ENCODE measurements at places on chromosomes 13 and 19.

DNA sequence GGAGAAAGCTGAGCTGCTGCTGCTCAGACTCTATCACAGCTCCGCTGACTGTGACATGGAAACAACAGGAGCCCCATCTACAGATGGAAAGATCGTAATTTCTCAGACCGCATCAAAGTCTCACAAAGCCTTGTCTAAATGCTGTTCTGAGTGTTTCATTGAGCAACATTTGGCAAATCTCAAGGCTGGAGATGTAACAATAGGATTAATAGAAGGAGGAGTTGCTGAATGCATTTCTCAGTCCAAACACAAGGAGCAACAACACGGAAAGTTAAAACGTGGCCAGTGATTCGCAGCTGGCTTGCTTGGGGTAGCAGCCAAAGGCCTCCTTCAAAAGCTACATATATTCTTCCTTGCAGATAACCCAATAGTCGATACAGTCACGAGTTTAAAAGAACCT is 55.7 kb downstream of the MRPL57 start:
- no peak for DNase-seq

DNA sequence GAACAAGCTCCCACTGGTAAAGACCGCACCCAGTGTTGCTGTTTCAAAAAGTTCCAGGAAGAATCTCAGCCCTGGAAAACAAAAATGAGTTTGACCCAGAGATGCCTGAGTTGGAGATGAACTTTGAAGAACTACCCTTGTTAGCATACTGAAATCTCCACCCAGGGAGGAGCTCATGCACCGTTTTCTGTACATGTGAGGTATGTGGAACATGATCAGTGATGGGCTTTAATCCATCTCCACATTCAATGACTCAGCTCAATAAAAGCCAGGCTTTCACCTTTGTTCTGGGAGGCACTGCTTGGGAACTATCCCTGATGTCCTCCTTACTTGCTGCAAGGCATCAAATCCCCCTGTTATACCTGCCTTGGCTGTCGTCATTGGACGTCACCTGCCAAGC is 279.9 kb downstream of the UQCRFS1 start:
- no peak for DNase-seq

DNA sequence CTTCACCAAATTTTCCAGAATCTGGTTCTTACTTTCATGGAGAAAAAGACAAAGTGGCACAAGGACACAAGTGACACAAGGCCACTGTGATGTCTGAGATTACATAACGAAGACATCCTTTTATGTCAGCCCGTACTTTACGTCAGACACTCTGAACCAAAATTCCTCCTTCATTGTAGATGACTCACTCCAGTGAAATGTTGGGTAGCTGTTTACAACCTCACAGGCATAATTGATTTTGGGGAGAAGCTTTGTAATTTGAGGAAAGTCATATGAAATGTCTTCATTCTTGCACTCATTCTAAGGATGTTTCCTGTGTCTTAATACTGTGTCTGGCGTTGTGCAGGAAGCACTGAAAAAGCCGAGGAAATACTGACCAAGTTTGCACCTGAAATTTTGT is 20.0 kb upstream of the LGALS14 start:
- no peak for DNase-seq

GRCh38 chr13:105990256-105990958 is 545.1 kb downstream of the EFNB2 start:
- DNase-seq = no peak

DNA sequence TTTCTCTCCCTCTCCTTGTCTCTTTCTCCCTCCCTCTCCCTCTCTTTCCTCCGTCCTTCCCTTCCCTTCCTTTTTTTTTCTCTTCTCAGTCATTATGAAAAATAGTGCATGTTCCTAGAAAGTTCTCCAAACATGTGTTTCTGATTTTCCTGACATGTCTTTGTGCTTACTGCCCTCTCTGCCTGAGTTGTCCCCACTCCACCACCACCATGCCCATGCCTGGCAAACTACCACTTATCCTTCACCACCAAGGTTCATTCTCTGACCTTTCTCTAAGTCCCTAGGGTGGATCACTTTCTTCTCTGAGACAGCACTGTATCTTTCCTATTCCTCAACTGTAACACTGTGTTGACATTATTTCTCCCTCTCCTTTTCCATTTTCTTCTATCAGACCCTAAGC is 98.2 kb downstream of the LACC1 start:
- no peak for DNase-seq

DNA sequence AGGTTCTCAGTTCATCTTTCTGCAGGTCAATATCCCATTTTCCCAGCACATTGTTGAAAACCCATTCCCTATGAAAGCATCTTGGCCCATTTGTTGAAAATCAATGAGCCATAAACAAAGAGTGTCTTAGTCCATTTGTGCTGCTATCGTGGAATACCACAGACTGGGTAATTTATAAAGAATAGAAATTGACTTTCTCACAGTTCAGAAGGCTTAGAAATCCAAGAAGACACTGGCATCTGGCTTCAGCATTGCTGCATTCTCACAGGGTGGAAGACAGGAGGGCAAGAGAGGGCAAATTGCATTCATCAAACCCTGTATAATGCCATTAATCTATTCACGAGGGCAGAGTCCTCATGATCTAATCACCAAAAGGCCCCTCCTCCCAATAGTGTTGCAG is 34.1 kb downstream of the ZNF823 start:
- DNase-seq = no peak

DNA sequence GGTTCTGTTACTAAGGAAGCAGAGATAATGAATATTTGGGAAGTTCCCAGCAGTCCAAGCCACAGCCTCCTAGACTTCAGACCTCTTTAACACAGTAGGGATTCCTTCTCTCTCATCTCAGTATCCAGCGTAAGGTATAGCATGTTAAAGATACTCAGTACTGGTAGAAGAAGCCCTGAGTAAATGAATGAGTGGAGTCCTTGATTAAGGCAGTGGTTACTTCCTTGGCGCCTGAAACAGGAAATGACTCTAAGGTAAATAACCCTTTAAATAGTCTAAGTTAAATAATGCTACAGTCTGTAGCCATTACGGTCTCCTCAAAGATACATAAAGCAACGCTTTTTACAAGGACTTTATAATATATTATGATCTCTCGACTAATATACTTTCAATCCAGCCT is 650.8 kb upstream of the MIR17HG start:
- no peak for DNase-seq

- no peak for DNase-seq
These were observed 63.4 kb upstream of the CEACAM8 start for GRCh38 chr19:42658076-42658475.

- no peak for DNase-seq
These were observed 335.4 kb upstream of the PCDH20 start for GRCh38 chr13:61751039-61751438.

DNA sequence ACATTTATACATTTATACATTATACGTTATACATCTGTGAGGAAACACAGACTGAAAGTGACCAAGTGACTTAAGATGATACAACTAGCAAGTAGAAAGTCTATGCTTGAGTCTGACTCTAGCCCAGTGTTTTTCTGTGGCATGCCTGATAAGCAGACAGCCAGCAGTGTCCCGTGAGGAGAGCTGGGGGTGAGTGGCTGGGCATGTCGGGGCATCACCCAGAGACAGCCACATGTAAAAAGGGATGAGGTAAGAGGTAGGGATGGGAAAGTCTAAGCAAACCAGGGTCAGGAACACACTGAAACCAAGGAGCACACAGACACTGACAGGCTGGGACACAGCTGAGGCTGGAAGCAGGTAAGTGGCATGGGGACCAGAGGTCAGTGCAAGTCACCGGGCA is 333.2 kb downstream of the FOXO1 start:
- DNase-seq = no peak

GRCh38 chr13:51953347-51954195 is 57.7 kb downstream of the ATP7B start:
- no peak for DNase-seq

- no peak for DNase-seq
These were observed 4.2 kb downstream of the TRAPPC6A start for GRCh38 chr19:45173816-45174215.

DNA sequence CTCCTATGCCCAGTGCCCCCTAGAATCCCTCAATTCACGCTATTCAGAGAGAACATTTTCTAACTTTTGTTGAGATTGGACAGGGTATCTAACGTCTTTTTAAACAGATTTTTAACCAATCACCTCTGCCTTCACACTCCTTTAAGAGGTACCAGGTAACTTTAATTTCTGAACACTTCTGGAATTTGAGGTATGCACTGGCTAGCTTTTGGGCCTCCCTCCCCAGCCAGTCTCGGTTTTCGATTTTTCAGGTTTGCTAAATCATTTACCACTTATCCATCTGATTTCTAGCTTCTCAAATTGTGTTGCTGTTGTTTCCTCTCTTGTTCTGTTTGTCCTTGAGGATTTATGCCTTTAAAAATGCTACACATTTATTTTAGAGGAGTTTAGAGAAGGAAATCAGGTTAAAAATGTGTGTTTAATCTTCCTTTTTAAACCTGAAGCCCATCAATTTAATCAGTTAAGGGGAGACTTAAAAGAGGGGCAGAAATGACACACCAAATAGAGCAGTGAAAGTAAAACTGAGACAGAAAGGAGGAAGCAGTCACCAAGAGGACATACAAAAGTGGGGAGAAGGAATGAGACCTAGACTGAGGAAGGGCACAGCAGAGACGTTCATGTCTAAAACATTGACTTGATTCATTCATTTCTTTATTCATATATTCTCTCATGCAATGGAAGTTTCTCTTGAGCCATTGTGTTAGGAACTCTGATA is 139.6 kb upstream of the HTR2A start:
- DNase-seq = no peak

DNA sequence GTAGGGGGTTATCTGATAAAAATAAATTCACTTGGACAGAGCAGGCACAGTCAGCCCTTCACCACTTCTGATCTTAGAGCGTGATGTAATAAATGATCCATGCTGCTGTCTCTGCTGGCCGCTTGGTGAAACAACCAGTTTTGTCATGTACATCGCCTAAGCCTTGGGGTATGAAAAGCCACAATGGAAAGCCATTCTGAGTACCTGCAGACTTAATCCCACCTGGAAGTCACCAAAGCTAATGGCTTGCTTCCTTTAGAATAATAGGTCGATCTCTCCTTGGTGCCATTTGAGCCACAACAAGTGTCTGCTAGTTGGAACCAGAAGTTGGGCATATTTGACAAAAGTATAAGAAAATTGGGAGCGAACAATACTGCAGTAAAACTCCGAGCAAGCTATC is 1649.7 kb upstream of the SPRY2 start:
- DNase-seq = no peak

- DNase-seq = no peak
These were observed 31.9 kb downstream of the HTR2A start for GRCh38 chr13:46864941-46865340.

GRCh38 chr19:51108805-51109146 is 567 bp upstream of the CTU1 start:
- no peak for DNase-seq

- no peak for DNase-seq
These were observed 966 bp downstream of the JUNB start for GRCh38 chr19:12792051-12792852.

GRCh38 chr19:31160336-31160926 is 188.8 kb downstream of the TSHZ3 start:
- DNase-seq = no peak

Data from DMS 273 treated with DMSO at 0.1 percent for 48 hours (cell line).